ENCODE measurements at places on chromosomes 2 and 18. TPM values are rescaled to one million over a fixed set of nuclear protein-coding genes. Genes with fewer than 3 reads are reported as not detected.

SLC4A5 gene
- 1.2 TPM for total RNA-seq

ROCK2 gene
- total RNA-seq, result 21.1 TPM

CPS1 gene
- 1.4 TPM for total RNA-seq

HS6ST1 gene
- 17.6 TPM for total RNA-seq

IMP4 gene
- total RNA-seq, result 136 TPM

TRAPPC12 gene
- total RNA-seq, result 84.6 TPM

FARSB gene
- total RNA-seq, result 49.8 TPM

NTSR2 gene
- total RNA-seq, result not detected

C18orf54 gene
- total RNA-seq, result 10.9 TPM

KCNJ3 gene
- total RNA-seq, result not detected

ACMSD gene
- not detected for total RNA-seq

TUBA3E gene
- total RNA-seq, result not detected

SERPINB3 gene
- total RNA-seq, result not detected

PSMA8 gene
- total RNA-seq, result 1.2 TPM

LYPD6 gene
- total RNA-seq, result not detected

MYO1B gene
- total RNA-seq, result 7.0 TPM

AGXT gene
- not detected for total RNA-seq

SIX3 gene
- total RNA-seq, result 0.25 TPM

DSC3 gene
- not detected for total RNA-seq

TMEM150A gene
- total RNA-seq, result 7.0 TPM

PLCD4 gene
- 0.23 TPM for total RNA-seq

CFAP221 gene
- not detected for total RNA-seq

GAD1 gene
- total RNA-seq, result 41.4 TPM

FBXO15 gene
- total RNA-seq, result 0.91 TPM

ADD2 gene
- total RNA-seq, result 3.1 TPM

IL36RN gene
- total RNA-seq, result not detected

MRPL19 gene
- 73.5 TPM for total RNA-seq

PCARE gene
- not detected for total RNA-seq

ABCB11 gene
- total RNA-seq, result not detected

DYNC1I2 gene
- total RNA-seq, result 69.5 TPM

EGR4 gene
- total RNA-seq, result 0.46 TPM

REG1A gene
- total RNA-seq, result not detected

SLC9A4 gene
- 0.09 TPM for total RNA-seq

SLC66A3 gene
- 10.0 TPM for total RNA-seq

TSPYL6 gene
- total RNA-seq, result not detected

LIPG gene
- 0.59 TPM for total RNA-seq

CYP26B1 gene
- not detected for total RNA-seq

TXNL1 gene
- 96.3 TPM for total RNA-seq

APLF gene
- total RNA-seq, result 3.8 TPM

GTF2A1L gene
- total RNA-seq, result not detected

PLB1 gene
- 1.8 TPM for total RNA-seq

ESPNL gene
- 0.07 TPM for total RNA-seq

POTEF gene
- not detected for total RNA-seq

FHOD3 gene
- not detected for total RNA-seq

STEAP3 gene
- total RNA-seq, result 0.78 TPM

ING5 gene
- 49.4 TPM for total RNA-seq

SKOR2 gene
- not detected for total RNA-seq
